CD4-positive, CD25-positive, alpha-beta regulatory T cell (primary cell): ENCODE measurements at places on chromosomes 13 and 19.

GRCh38 chr13:42865768-42866102 lies 84.4 kb downstream of the FAM216B start:
- DNase-seq = no peak
- no peaks in the 10 kb centered on the region for H3K4me1 ChIP-seq
- H3K27ac ChIP-seq = no peak overlapping the region
- no peak overlapping the region for H3K4me3 ChIP-seq
- H3K27me3 ChIP-seq = no peaks in the 10 kb centered on the region
- H3K36me3 ChIP-seq = no peaks in the 10 kb centered on the region

GRCh38 chr13:50129706-50130122 lies 114.5 kb downstream of the KCNRG start:
- H3K27ac ChIP-seq = peak overlapping the region; percentile 63
- DNase-seq = no peak
- peak overlapping the region; percentile 55 for H3K4me3 ChIP-seq
- no peaks in the 10 kb centered on the region for H3K36me3 ChIP-seq
- peaks cover 22% of the 10 kb centered on the region for H3K27me3 ChIP-seq

- H3K27ac ChIP-seq = peak overlapping the region; percentile 88
- no peak for DNase-seq
- H3K4me1 ChIP-seq = peaks cover 20% of the 10 kb centered on the region
- H3K36me3 ChIP-seq = peaks cover 33% of the 10 kb centered on the region
These were observed 529 bp downstream of the ZNF836 start for GRCh38 chr19:52170863-52171320.

GRCh38 chr19:46784262-46785053 lies 3.9 kb downstream of the SLC1A5 start:
- H3K36me3 ChIP-seq = peaks cover 22% of the 10 kb centered on the region
- peak overlapping the region; percentile 85 for H3K4me3 ChIP-seq
- no peaks in the 10 kb centered on the region for H3K27me3 ChIP-seq
- DNase-seq = no peak
- H3K4me1 ChIP-seq = peaks cover 55% of the 10 kb centered on the region

GRCh38 chr13:28093881-28094280 lies 6.5 kb downstream of the FLT3 start:
- no peak overlapping the region for H3K27ac ChIP-seq
- no peaks in the 10 kb centered on the region for H3K36me3 ChIP-seq
- peaks cover 22% of the 10 kb centered on the region for H3K27me3 ChIP-seq
- no peaks in the 10 kb centered on the region for H3K4me1 ChIP-seq

DNA sequence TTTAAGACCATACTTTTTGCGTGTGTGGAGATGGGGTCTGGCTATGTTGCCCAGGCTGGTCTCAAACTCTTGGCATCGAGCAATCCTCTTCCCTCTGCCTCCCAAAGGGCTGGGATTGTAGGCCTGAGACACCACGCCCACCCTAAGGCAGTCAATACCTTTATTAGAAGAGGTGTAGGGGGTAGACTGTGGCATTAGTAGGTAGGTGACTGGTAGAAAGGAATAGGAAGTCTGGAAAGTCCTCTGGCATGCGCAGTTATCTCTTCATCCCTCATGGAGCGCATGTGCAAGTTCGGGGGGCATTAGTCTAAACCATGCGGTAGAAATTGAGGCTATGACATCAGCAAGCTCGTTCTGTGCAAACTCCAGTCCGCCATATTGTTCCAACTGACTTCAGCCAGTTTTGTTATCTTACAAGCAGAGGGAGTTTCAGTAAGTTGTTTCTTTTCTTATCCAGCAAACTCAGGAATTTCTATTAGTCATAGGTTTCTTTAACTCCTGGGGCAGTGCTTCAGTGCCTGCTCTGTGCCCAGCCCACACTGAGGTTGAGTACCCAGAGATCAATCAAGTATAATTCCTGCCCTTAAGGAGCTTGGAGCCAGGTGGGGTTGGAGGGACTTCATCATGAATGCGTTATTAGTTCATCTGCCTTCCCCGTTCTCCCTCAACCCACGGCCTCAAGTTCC lies 7.3 kb upstream of the RANBP3 start:
- no peak overlapping the region for H3K4me3 ChIP-seq
- no peaks in the 10 kb centered on the region for H3K36me3 ChIP-seq
- H3K27ac ChIP-seq = no peak overlapping the region
- DNase-seq = no peak
- no peaks in the 10 kb centered on the region for H3K27me3 ChIP-seq

- H3K4me3 ChIP-seq = no peak overlapping the region
- no peak overlapping the region for H3K27ac ChIP-seq
- H3K4me1 ChIP-seq = peaks cover 58% of the 10 kb centered on the region
- no peaks in the 10 kb centered on the region for H3K27me3 ChIP-seq
- peaks cover 4% of the 10 kb centered on the region for H3K36me3 ChIP-seq
These were observed 8.9 kb downstream of the ZC3H4 start for GRCh38 chr19:47104680-47105079.

DNA sequence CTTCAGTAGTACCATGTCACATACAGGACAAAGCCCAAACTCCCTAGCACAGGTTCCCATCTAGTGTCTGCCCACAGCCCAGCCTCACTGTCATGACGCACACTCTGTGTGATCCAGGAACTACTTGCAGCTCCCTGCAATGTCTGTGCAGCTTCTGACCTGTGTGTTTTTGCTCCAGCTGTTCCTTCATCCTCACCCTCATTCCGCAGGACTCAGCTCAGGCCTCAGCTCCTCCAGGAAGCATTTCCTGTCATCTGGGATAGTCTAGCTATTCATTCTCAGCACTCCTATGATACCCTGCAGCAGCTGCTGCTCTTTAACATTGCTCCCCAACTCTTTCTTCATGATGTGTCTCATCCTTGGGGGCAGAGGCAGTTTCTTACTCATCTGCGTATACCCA lies 56.1 kb downstream of the ENOX1 start:
- no peaks in the 10 kb centered on the region for H3K4me1 ChIP-seq
- no peak overlapping the region for H3K4me3 ChIP-seq
- H3K27ac ChIP-seq = no peak overlapping the region

DNA sequence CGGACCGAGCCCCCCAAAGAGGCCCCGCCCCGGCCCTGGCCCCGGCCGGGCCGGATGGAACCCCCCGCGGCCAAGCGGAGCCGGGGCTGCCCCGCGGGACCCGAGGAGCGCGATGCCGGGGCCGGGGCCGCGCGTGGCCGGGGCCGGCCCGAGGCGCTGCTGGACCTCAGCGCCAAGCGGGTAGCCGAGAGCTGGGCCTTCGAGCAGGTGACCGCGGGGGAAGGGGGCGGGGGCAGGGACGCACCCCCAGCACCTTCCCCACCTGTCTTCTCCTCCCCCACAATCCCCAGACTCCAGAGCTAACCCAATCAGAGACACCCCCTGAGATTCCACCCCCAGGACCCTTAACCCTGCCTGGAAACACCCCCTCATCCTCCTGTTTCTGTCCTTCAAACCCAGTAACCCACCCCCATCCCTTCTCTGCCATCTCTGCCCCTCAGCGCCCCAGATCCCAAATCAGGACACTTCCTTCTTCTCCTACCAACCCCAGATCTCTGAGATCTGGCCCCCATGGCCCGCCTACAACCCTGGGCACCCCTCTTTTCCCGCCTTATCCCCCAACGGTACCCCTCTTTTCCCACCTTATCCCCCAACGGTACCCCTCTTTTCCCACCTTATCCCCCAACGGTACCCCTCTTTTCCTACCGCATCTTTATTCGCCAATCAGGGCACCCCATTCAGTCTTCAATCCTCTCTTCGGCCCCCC lies 505 bp downstream of the ZSWIM4 start:
- H3K27me3 ChIP-seq = no peaks in the 10 kb centered on the region
- H3K4me1 ChIP-seq = peaks cover 24% of the 10 kb centered on the region
- H3K4me3 ChIP-seq = peak overlapping the region; percentile 57
- no peaks in the 10 kb centered on the region for H3K36me3 ChIP-seq

DNA sequence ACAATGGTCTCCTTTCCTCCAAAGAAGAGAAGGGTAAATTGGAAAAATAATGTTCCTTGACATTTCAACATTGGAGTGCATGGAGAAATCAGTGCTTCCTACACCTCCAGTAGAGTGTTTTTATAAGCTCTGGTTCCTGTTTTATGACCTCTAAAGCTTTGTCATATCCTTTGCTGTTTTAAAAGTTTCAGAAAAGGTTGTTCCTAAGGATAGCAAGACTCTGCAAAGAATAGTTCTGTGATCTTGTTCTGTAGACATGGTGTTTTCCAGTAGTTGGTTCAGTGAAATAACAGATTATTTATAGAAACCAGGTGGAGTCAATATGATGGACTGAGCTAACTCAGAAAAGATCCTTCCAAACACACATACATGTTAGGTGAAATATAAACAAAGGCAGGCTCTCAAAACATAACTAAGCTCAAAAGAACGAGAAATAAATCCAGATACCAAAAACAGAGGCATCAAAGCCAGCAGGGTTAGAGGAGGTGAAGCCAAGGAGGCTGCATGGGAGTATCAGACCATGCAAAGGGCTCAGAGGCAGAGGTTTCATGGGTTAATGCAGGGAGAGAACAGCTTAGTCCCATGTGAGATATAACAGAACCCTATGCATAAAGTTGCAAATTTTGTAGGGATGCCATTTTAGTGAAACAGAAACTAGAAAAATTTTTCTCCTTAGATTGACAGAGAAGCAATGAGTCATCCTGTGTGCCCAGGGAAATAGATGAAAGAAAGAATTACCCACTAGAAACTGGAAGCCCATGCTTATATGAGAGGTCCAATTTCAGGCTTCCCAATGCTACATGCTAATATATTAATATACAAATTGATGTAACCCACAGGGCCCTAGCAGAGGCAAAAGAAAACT lies 44.3 kb downstream of the SHISA2 start:
- H3K36me3 ChIP-seq = no peaks in the 10 kb centered on the region
- no peak for DNase-seq
- peaks cover 6% of the 10 kb centered on the region for H3K4me1 ChIP-seq
- H3K27me3 ChIP-seq = no peaks in the 10 kb centered on the region

DNA sequence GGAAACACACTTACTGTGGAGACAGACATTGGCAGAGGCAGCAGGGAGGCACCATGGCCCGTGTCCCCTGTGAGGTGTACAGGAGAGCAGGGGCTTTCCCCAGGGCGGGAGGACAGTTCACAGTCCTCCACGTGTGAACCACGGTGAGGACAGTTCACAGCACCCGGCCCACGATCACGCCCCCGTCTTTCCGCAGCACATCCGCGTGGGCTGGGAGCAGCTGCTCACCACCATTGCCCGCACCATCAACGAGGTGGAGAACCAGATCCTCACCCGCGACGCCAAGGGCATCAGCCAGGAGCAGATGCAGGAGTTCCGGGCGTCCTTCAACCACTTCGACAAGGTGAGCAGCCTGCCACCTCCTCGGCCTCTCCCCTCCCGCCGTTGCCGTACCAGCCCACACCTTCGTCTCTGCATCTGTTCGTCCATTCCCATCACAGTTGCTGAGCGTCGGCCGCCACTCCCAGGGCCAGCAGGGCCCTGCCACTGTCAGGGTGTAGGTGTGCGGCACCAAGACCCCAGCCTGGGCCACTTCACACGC lies 17.4 kb downstream of the CAPN12 start:
- no peak overlapping the region for H3K4me3 ChIP-seq
- no peak for DNase-seq
- H3K27me3 ChIP-seq = no peaks in the 10 kb centered on the region
- peaks cover 5% of the 10 kb centered on the region for H3K4me1 ChIP-seq

- H3K27me3 ChIP-seq = peaks cover 4% of the 10 kb centered on the region
- H3K27ac ChIP-seq = no peak overlapping the region
- no peak for DNase-seq
- H3K4me1 ChIP-seq = no peaks in the 10 kb centered on the region
- no peak overlapping the region for H3K4me3 ChIP-seq
These were observed 29.8 kb upstream of the VSTM2B start for GRCh38 chr19:29495901-29496441.

GRCh38 chr19:8259142-8259921 lies 48.8 kb downstream of the CD320 start:
- H3K4me3 ChIP-seq = no peak overlapping the region
- H3K4me1 ChIP-seq = peaks cover 3% of the 10 kb centered on the region
- no peak for DNase-seq
- H3K27me3 ChIP-seq = no peaks in the 10 kb centered on the region
- H3K27ac ChIP-seq = no peak overlapping the region

DNA sequence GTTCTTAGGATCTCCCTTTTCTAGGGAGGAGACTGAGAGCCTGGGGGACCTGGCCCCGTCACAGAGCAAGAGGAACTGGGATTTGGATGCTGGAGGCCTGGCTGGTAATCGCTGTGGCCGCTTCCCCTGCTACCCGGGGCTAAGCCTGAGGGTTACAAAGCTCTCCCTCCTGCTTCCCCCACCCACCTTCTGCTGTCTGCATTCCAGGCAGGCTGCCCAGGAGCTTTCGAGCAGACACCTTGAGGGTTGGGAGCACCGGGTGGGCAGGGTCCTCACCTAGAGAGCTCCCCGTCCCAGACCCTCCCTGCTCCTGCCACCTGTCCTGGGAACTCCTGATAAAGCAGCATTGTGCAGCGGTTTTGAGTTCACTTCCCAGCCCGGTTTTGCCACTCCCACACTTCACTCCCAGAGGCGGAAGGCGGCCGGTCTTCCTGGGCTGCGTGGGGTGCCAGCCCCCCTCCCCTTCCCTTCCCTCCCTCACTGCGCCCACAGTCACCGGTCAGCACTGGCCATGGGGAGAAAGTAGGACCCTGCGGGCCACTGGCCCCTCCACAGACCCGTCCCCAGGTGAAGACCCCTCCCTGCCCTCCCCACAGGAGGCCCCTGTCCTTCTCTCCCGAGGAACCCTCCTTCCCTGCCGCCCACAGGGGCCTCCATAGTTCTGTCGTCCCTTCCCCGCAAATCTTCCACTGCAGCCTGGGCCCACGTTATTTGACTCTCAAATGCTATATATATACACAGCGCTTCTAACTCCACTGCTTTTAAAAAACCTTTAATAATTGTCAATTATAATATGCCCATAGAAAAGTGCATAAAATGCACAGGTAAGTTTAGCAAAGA lies 8.1 kb downstream of the PAK4 start:
- H3K4me1 ChIP-seq = no peaks in the 10 kb centered on the region
- DNase-seq = no peak
- H3K36me3 ChIP-seq = no peaks in the 10 kb centered on the region
- no peaks in the 10 kb centered on the region for H3K27me3 ChIP-seq
- H3K27ac ChIP-seq = no peak overlapping the region
- H3K4me3 ChIP-seq = no peak overlapping the region

- no peaks in the 10 kb centered on the region for H3K4me1 ChIP-seq
- no peak overlapping the region for H3K27ac ChIP-seq
- no peak for DNase-seq
- no peak overlapping the region for H3K4me3 ChIP-seq
These were observed 443.4 kb downstream of the TBC1D4 start for GRCh38 chr13:75038393-75039113.

DNA sequence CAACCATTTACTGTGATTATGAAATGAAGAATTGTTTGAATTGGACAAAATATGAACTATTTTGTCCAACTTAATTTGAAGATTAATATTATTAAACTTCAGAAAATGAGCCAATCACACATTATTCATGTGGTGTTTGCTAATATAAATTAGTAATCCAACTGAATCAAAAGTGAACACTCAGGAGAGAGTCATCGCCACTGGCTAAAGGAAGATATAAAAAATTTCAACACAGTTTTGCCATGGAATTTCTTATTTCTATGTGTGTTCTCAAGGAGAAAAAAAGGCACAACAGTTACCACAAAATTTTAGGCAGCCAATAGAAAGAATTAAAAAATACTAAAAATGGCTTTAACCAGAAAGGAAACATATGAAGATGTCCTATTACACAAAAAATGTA lies 2683.8 kb downstream of the PCDH9 start:
- no peak overlapping the region for H3K4me3 ChIP-seq
- H3K27me3 ChIP-seq = no peaks in the 10 kb centered on the region
- H3K36me3 ChIP-seq = no peaks in the 10 kb centered on the region
